Activated T-cell treated with anti-CD3 and anti-CD28 coated beads, Interleukin-2, amount 50 U/mL, for 48 hours (primary cell): ENCODE measurements at places on chromosomes 6 and 20.

GRCh38 chr6:24126586-24127192 lies 674 bp downstream of the NRSN1 start:
- DNase-seq: peak; percentile 27

GRCh38 chr20:20409331-20409730 lies 41.4 kb downstream of the INSM1 start:
- no peak for DNase-seq

DNA sequence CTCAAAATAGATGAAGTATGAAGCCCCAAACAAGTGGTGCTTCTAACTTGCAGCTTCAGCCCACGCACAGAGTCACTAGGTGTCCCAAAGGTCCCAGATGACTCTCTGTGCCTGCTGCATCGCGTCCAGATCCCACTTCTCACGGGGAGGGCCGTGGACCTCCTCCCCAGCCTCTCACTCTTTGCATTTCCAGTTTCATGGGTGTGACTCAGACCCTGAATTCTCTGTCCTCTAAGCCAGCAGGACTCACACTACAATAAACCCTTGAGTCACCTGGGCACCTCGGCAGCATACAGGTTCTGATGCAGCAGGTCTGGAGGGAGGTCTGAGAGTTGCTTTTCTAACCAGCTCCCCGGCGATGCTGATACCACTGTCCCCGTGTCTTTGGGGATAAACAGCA lies 114.0 kb upstream of the RIN2 start:
- DNase-seq: no peak

GRCh38 chr6:140915103-140915502 lies 1217.6 kb upstream of the GJE1 start:
- no peak for DNase-seq

DNA sequence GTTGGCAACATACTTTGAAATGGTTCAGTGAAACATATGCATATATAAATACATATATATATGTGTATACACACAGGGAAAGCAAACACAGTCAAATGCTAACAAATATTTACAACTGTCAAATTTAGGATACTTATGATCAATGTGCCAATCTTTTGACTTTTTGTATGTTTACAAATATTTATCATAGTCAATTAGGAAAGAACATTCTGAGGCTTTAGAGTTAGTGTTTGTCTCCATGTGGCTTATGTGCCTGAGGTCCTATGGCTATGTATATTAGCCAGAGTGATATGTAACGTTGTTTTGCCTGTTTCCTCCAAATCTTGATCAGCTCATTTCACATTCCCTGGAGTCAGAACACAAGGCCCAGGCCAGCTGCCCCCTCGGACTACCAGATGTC lies 126.5 kb upstream of the MAN1A1 start:
- DNase-seq: no peak

DNA sequence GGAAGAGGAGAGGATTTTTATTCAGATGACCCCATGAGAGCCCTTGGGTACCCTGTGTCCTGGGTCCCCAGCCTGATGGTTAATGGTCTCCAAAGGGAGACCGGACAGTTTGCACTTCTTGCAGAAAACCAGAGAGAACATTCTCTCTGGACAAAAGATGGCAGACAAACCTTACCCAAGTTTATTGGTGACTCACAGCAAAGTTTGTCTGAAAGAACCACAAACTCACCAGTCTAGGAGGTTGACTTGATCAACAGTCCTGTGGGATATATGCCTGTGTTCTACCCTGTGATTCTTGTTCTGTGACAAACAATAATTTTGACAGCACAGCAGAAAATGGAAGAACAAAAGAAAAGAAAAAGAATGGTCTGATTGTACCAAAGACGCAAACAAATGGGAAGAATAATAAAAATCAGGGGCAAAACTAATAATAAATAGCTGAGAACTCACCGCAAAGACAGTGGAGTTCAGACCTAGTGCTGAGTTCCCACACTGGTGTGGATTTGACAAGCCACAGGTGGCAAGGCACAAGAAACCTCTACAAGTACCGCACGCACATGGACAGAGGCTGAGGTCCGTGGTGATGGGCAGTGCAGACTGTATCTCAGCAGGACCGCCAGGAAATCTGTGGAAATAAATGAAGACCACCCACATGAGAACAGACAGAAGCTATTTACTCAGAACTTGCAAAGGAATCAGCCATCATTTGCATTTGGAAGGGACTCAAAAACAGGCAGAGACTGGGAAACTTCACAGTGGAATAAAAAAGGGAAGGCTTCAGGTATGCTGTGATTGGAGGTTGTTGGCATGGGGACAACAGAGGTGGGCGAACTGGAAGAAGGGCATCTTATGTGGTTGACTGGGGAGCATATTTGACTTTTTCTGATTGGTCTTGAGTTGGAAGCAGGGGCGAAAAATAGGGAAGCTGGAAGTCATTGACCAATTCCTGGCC lies 246.3 kb upstream of the RNF24 start:
- no peak for DNase-seq

DNA sequence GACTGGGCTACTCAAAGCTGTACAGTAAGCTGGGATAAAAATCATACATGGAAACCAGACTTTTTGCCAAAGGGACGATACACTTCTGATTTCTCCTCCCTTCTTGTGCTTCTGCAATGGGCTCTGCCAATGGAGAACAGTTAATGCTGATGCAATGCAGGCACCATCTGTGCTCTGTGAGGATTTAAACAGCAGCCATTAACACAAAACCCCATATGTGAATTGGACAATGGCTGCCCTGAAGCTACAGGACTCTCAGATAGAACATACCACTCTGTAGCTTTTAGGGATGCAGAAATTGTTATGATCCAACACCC lies 71.9 kb downstream of the GJA10 start:
- no peak for DNase-seq

GRCh38 chr6:119350202-119350951 lies 816 bp upstream of the MAN1A1 start:
- peak; percentile 74 for DNase-seq

- DNase-seq: no peak
Measured at GRCh38 chr20:15759594-15759993, 813.7 kb downstream of the KIF16B start.

- no peak for DNase-seq
Measured at GRCh38 chr6:54404791-54405190, 96.5 kb downstream of the TINAG start.

DNA sequence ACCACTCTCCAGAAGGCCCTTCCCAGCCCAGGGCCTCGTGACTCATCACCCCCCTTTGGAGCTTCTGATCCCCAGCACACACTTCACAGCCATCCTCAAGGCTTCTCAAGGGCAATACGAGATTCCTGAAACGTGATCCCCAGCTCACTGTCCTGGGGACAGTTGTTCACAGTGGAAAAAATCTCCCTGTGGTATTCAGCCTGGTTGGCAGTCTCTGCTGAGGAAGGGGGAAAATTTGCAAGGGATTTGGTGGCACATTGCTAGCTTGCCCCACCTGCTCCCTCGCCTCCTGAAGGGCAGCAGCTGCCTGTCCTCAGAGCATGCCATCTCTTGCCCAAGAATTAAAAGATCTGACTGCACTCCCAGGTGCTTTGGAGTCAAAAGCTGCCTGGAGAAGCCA lies 20.7 kb upstream of the PKHD1 start:
- DNase-seq: no peak

GRCh38 chr6:144785056-144785455 lies 499.9 kb downstream of the UTRN start:
- no peak for DNase-seq

- DNase-seq: no peak
Measured at GRCh38 chr20:48620154-48620506, 207.7 kb downstream of the PREX1 start.

GRCh38 chr20:31838646-31839292 lies 6.6 kb downstream of the FOXS1 start:
- no peak for DNase-seq

GRCh38 chr6:20126789-20127653 lies 85.2 kb downstream of the MBOAT1 start:
- DNase-seq: peak; percentile 75

DNA sequence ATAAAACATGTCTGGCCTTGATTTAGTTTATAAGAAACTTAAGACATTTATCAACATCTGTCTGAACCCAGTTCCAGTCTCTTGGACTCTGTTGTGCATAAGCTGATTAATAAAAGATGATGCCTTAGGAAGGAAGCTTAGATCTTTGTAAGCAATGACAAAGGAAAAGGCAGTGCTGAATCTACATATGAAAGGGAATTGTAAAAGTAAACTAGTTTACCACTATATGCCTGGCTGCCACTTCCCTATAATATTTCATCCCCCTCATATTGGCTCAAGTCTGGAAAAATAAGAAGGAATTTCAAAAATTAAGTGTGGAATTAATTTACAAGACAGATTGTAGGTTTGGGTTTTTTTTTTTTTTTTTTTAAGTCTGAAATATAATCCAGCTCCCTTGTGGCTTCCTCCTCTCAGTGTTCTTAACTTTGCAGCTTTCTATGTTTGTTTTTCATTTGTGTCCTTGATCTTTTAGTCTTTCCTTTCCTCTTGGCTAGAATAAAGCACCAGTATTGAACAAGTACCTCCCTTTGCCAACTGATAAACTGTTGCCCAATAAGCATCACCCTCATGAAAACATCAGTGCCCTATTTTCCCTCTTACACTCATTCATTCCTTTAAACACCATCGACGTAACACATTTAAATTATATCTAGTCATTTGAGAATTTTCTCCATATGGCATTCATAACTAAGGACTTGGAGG lies 146.7 kb upstream of the TBX18 start:
- no peak for DNase-seq
